Naive thymus-derived CD4-positive, alpha-beta T cell (primary cell): ENCODE measurements at places on chromosomes 4 and X. TPM values are rescaled to one million over a fixed set of nuclear protein-coding genes. Genes with fewer than 3 reads are reported as not detected.

The HERC5 gene
- 9.1 TPM for polyA plus RNA-seq

The NEIL3 gene
- polyA plus RNA-seq: not detected

The PAK3 gene
- 0.20 TPM for polyA plus RNA-seq

The ZNF718 gene
- 6.0 TPM for polyA plus RNA-seq

The USP26 gene
- not detected for polyA plus RNA-seq

The ARR3 gene
- polyA plus RNA-seq: not detected

The LRCH2 gene
- polyA plus RNA-seq: not detected

The HSD17B11 gene
- polyA plus RNA-seq: 75.0 TPM

The WDR17 gene
- polyA plus RNA-seq: 0.22 TPM

The VCX3A gene
- not detected for polyA plus RNA-seq

The TRMT2B gene
- 55.1 TPM for polyA plus RNA-seq

The MAGEB2 gene
- not detected for polyA plus RNA-seq

The TCP11X2 gene
- not detected for polyA plus RNA-seq

The ATP8A1 gene
- polyA plus RNA-seq: 10.2 TPM

The CRMP1 gene
- polyA plus RNA-seq: not detected

The DKC1 gene
- 35.4 TPM for polyA plus RNA-seq

The EDA2R gene
- not detected for polyA plus RNA-seq

The MTMR8 gene
- polyA plus RNA-seq: 5.1 TPM

The CABS1 gene
- polyA plus RNA-seq: not detected

The RAB28 gene
- 11.0 TPM for polyA plus RNA-seq

The HGFAC gene
- polyA plus RNA-seq: not detected

The FGFR3 gene
- not detected for polyA plus RNA-seq

The MAGEA11 gene
- polyA plus RNA-seq: not detected

The RNF175 gene
- polyA plus RNA-seq: 8.4 TPM
